ENCODE measurements at places on chromosomes 7 and 10.
A peak's percentile ranks its signal among the peaks of the same experiment; 100 is the strongest.

GRCh38 chr7:108328174-108328651 is 128.0 kb downstream of the NRCAM start:
- DNase-seq = no peak

GRCh38 chr7:40297741-40298311 is 163.0 kb downstream of the SUGCT start:
- no peak for DNase-seq

- no peak for DNase-seq
Observed at GRCh38 chr7:42142089-42142488, 94.9 kb downstream of the GLI3 start.

GRCh38 chr7:155581107-155581830 is 34.9 kb upstream of the CNPY1 start:
- DNase-seq = no peak

GRCh38 chr7:105130580-105130979 is 116.6 kb downstream of the KMT2E start:
- no peak for DNase-seq

- no peak for DNase-seq
Observed at GRCh38 chr7:132709971-132710567, 133.8 kb upstream of the PLXNA4 start.

- no peak for DNase-seq
Observed at GRCh38 chr7:35697414-35698175, 2.7 kb upstream of the HERPUD2 start.

DNA sequence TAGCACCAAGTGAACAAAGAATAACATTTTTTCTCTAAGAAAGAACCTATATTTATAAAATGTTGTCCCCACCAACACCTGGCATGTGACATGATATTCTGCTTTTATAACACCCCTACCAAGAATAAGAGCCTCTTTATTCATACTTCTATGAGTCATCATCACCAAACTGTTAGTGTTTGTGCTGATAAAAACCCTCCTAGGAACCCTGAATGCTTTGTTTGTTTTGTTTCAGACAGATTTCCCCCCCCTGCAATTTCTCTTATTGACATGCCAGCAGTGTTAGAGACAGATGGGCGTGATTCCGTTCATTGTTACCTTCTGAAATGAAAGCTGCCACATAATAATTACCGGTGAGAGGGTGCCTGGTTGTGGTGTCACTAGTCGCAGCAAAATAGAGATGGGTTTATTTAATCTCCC is 651.1 kb downstream of the SORCS1 start:
- DNase-seq = peak; percentile 42

DNA sequence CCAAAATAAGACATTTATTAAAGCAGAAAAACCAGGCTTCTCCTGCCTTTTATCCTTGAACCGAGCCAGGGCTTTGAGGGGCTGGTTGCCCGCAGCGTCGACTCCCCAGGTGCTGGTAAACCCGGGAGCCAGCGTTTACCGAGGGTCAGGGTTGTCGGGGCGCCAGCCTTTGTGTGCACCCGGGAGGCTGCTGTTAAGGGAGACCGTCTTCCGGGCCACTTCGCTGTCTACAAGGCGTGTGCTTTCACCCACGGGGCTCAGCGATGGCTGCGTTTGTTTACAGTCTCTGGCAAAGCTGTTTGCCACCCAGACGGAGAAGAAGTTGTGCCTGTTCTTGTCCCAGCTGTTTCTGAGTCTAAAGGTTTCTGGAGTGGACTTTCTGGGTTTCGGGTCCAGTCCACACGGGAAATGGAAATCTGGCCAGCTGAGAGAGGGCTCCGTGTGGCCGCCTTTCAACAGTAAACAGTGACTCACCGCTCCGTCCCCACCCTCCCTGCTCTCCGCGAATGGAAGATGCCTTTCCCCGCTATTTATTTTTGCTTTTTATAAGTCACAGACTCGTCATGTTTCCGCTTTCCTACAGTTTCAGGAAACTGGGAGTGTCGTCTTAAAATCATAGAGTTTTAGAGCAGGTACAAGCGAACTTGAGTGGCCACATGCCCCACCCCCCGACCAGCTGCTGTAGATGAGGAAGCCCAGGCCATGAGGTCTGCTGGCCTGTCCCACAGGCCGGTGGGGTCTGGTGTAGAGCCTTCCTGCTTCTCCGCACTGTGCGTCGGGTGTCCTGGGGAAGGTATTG is 2.2 kb downstream of the MAFK start:
- DNase-seq = no peak

- DNase-seq = no peak
Observed at GRCh38 chr7:36316319-36316718, 73.3 kb upstream of the ANLN start.

GRCh38 chr7:30462179-30462578 is 16.4 kb downstream of the NOD1 start:
- no peak for DNase-seq

DNA sequence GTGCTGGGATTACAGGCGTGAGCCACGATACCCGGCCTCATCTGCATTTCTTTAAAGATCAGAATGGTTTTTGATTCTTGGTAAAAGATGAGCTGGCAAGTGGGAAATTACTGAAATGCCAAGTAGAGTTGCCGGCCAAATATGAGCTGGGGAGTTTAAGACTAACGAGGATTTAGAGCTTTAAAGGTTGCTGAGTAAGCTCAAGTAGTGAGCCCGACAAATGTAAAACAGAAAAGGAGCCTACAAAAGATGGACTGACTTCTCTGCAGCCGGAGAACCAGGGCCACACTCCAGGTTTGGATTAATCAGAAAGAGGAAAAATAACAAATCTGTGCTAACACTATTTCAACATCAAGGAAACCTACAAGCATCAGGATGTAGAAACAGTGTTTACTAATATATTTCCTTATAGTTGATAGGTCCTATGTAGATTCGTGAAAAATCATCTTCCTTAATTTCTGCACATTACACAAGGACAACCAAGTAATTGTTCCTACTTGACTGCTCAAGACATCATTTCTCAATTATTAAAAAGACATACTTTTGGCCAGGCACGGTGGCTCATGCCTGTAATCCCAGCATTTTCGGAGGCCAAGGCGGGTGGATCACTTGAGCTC is 49.6 kb downstream of the MPP7 start:
- DNase-seq = no peak

- DNase-seq = no peak
Observed at GRCh38 chr10:113103131-113103840, 153.2 kb downstream of the TCF7L2 start.

DNA sequence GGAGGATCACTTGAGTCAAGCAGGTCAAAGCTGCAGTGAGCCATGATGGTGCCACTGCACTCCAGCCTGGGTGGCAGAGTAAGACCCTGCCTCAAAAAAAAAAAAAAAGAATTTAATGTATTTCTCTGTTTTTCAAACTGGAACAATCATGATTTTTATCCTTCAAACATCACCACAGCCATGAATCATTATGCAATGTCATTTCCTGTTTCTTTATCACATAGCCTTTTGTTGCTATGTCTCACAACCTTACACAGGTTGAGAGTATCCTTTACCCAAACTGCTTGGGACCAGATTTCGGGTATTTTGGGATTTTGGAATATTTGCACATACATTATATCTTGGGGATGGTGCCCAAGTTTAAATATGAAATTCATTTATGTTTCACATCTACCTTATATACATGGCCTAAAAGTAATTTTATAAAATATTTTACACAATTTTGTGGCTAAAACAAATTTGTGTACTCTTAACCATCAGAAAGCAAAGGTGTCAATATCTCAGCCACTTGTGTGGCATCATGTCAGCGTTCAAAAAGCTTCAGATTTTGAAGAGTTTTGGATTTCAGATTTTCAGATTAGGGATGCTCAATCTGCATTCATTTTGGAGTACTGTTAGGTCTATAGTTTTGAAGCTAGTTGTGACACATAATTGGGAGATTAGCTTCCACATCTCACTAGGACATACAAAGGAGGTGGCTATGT is 8.2 kb downstream of the NT5C3A start:
- no peak for DNase-seq

GRCh38 chr7:16847381-16847860 is 34.4 kb downstream of the AGR3 start:
- DNase-seq = no peak

- DNase-seq = no peak
Observed at GRCh38 chr7:128366300-128366699, 4.8 kb upstream of the PRRT4 start.

GRCh38 chr10:120423431-120424197 is 33.4 kb upstream of the PLPP4 start:
- peak; percentile 74 for DNase-seq

DNA sequence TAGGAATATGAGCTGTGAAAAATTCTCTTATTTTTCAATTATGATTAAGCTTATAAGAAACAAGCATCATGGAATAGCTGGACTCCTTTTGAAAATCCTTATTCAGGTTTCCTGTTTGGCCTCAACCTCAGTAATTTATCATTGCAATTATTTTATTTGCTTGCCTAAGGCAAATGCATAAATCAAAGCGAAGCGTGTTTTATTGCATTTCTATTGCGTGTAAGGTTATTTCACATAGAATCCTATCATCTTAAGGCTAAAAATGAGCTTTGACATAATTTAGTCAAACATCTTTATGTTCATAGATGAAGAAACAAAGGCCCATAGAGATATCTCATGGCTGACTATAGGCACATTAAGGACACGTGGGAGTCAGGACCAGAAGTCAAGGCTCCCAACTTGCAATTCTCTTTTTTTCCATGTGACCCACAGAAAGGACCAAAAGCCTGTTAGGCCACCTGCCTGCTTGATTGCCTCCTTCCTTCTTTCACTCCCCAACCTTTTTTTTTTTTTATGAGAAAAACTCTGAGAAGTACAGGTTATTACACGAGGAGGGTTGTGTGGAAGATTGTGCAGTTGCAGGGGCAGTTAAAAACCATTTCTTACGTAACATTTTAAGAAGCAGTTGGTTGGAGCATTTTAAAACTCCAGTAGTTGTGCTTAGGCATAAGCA is 261.0 kb downstream of the HDAC9 start:
- no peak for DNase-seq

Measured in brain (organoid and tissue), 16 donors.